ENCODE measurements at places on chromosomes 13 and 19.

DNA sequence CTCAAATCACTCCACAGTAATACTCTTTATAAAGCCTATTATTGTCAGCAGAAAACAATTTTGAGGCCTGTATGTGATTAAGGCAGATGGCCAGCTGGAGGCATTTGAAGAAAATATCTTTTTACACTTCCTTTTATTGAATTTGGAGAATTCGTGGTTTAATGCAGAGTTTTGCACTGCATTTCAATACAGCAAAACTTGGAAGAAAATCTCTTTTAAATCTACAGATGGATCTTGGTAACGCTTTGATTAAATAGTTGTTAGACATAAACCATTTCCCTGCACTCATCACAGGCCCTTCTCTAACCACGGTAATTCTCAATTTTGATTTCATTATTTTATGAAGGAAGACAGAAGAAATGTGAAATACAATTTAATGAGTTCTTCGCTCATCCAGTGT, 185.7 kb downstream of the RFC3 start:
- no peak for DNase-seq

- no peak for DNase-seq
Observed at GRCh38 chr13:98172590-98173422, 4.3 kb downstream of the RNF113B start.

- no peak for DNase-seq
Observed at GRCh38 chr19:13926715-13927114, 11.5 kb downstream of the PODNL1 start.

DNA sequence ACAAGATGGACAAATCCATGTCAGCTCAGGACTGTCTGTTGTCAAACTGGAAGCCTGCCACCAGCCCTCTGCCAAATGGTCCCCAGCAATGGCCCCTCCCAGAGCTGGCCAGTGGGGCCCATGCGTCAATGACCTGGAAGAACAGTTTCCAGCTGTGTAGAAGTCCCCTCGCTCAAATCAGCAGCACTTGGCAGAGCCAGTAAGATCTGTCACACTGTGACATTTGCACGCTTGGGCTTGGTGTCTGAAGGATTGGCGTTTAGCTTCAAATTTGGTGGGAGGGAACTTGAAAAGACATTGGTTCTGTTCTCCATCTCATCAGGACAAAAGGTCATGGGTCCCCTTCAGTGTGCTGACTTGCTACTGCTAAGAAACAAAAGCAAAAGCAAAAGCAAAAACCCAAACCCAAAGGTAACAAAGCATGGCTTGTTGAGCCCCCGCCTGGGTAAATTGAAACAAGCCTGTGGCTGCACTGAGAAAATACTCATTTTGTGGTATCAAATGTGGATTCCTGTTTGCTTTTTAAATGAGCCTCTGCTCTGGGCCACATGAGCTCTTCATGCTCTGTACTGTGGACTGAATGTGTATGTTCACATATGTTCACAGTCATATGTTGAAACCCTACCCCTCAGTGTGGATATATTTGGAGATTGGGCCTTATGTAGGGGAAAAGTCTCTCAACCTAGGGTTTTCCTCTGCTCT, 253.6 kb upstream of the MAB21L1 start:
- no peak for DNase-seq

DNA sequence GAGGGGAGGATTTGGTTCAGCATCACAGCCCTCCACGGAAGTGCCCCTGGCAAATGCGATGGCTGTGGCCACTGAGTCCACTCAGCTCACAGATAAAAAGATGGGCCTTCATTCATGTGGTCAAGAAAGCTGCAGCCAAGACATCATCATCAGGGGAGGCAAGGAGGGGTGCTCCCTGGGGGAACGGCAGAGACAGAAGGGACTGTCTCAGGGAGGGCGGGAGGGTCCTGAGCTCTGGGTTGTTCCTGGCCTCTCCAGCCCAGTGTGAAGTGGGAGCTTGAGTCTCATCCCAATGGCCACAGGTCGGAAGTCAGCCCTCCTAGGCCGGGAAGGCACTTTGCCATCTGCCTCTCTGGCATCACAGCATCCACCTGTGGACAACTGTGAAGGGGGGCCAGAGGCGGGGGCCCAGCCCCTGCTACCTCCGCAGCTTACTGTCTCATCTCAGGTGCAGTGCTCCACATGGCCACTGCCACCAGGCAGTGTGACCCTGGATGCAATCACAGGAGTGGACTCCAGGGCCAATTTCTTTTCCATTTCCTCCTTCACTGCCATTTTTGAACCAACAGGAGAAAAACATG, 137.8 kb upstream of the SOX1 start:
- no peak for DNase-seq

- DNase-seq, result no peak
Observed at GRCh38 chr13:20828539-20829364, 55.0 kb upstream of the EEF1AKMT1 start.

- no peak for DNase-seq
Observed at GRCh38 chr13:40127476-40127875, 472.0 kb downstream of the COG6 start.

DNA sequence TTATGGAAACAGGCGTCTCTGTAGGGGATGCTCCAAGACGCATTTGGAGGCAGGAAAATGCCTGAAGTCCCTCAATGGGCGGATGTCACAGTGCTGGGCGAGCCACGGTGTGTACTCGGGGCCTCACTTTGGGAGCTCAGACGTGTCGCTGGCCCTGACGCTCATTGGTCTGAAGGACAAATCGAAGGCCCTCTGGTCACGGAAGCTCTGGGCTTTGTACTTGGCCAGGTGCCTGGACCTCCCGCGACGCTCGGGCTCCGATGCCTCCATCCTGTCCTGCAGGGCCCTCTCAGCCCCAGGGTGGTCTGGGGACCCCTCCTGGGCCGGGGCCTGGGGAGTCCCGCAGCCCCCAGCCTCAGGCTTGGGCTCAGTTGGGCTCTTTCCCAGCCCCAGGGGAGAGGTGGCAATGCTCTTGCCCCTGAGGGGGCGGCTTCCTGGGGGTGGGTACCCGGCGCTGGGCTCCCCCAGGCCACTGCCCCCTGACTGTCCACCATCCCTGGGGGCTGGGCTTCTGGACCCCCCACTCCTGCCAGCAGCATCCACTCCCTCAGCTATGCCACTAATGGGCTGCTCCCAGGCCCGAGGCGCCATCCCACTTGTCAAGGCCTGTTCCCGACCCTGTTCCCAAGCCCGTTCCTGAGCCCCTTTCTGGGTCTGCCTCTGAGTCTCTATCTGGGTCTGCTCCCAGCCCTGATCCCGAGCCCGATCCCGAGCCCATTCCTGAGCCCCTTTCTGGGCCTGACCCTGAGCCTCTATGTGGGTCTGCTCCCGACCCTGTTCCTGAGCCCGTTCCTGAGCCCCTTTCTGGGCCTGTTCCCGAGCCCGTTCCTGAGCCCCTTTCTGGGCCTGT, 39.5 kb upstream of the GRTP1 start:
- no peak for DNase-seq

GRCh38 chr19:14476327-14476672, 1.1 kb upstream of the PTGER1 start:
- no peak for DNase-seq

DNA sequence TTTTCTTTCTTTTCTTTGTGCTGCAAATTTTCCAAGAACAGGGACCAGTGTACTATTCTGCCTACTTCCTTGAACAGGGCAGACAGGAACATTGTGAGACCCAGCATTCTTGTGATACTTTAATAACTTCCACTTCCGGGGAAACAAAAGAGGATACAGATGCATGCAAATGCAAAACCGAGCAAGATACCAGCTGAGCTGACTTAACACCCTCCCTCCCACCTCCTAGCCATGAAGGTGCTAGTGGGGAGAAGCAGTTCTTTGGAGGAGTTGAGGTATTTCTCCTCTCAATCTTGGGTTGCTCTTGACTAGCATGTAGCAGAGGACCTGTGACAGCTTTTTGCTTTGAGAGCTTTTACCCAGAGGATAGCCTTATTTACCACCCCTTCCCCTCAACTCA, 111.2 kb downstream of the KLF5 start:
- DNase-seq, result no peak

- no peak for DNase-seq
Observed at GRCh38 chr13:105915146-105915850, 620.2 kb downstream of the EFNB2 start.

- DNase-seq, result no peak
Observed at GRCh38 chr13:98405107-98405571, 171.8 kb downstream of the STK24 start.

GRCh38 chr19:29445246-29445645, 80.5 kb upstream of the VSTM2B start:
- DNase-seq, result no peak

GRCh38 chr19:13483215-13483614, 23.1 kb downstream of the CACNA1A start:
- DNase-seq, result no peak

DNA sequence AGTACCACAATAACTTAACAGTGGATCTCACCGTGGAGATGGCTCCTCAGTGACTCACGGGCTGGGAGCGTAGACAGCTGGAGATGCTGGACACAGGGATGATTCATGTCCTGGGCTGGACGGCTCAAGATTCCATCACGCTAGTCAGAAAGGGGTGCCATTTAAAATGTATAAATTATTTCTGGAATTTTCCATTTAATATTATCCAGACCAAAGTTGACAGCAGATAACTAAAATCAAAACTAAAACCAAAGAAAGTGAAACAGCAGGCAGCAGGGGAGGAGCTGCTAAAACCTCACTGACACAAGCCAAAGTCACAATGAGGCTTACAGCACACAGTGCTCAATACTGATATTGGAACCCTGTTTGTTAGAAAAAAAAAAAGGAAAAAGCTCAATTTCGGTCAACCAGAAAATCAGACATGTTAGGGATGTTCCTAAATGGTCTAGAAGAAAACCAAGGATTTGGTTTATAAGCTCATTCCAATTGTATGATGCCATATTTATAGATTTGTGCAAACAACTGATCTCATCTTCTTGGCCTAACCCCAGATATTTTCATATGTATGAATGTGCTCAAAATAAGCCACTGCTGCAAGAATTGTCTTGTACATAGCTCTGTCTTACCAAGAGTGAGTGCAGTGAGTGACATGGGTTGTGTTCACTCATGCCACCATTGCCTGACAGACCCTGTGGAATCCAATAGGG, 111.8 kb downstream of the SACS start:
- no peak for DNase-seq

DNA sequence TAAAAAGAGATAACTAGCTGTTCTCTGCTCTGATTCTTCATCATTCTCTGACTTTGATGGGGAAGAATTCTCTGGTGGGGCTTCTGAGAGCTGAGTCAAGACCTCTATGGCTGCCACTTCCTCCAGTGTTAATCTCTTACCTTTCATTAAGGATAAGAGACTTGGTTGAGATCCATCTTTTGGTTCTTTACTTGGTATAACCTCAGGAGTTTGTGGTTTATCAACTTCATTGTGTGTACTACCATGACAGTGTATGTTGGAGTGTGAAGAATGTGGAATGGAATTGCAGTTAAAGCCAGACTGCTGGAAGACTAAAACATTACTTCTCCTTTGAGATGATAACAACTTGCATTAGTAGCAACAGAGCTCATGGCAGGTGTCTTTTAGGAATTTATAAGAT, 222.0 kb downstream of the SLITRK5 start:
- DNase-seq, result no peak

DNA sequence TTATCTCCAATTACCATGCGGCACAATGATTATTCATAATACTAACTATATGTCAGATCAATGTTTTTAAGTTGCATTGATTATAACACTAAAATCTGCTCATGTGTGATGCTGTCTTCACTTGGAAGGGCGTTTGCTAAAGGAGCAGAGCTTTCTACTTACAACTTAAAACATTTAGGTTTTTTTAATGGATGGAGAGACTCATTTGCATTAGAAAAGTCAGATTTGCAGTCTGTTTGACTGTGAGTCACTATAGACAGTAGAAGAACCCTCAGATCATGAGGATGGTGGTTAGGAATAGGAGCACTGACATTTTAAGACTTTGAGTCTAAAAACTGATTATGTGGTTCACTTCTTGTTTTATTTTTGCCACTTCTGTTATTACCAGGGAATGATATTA, 364.6 kb downstream of the HS6ST3 start:
- DNase-seq, result no peak

GRCh38 chr13:76894401-76895110, 8.4 kb upstream of the KCTD12 start:
- no peak for DNase-seq

- DNase-seq, result no peak
Observed at GRCh38 chr19:45529420-45529785, 22.1 kb downstream of the VASP start.

Measured in activated CD8-positive, alpha-beta memory T cell treated with anti-CD3 and anti-CD28 coated beads for 4 hours (primary cell).